Activated CD8-positive, alpha-beta memory T cell treated with anti-CD3 and anti-CD28 coated beads, Interleukin-2, amount 50 U/mL, for 4 hours (primary cell): ENCODE measurements at places on chromosomes 2 and 18.

DNA sequence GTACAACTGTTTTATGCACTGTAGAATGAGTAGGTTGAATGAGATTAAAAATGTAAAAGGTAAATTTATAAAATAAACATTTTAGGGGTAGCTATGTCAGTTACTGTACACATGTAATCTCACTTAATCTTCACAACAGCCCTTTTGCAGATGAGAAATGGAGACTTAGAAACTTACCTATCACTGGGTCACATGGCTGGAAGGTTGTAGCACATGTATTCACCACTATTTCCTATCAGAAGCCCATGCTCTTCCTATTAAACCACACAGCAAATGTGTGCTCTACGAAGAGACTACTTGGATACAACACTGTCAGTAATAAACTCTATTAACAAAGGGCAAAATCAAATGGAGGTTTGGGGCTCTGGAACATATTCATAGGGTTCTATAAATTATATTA lies 60.5 kb downstream of the VWC2L start:
- DNase-seq, result no peak

DNA sequence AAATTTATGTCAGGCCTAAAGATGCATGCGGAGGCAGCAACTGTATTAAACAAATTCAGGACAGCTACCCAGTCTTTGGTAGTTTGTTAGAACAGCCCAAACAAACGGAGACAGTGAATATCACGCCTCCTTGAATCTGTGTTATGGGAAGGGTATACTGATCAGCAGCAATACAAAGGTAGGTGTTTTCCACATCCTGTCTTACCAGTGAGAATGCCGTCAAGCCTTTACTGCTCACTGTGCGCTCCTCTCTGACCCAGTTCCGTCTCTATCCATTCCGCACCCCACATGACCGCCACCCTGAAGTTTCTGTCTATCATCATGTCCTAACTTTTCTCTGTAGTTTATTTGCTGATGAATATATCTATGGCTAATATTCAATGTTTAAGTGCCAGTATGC lies 473.3 kb downstream of the LPIN1 start:
- no peak for DNase-seq

DNA sequence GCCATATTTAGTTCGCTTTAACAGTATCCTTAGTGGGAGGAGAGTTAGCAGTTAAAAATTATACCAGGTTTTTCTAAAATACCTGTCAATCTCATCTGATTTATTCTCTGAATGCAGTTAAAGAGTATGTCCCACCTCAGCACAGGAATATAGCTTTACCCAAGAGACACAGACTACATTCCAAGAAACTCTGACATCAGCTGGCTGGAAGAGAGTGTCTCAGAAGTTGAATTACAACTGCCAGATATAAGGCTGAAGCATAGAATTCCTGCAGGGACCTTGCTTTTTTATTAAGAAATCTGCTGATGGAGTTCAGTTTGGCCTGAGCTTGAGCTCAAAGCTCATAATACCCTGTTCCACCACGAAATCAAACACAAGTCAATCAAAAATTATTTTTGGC lies 25.4 kb upstream of the CNTNAP5 start:
- no peak for DNase-seq

DNA sequence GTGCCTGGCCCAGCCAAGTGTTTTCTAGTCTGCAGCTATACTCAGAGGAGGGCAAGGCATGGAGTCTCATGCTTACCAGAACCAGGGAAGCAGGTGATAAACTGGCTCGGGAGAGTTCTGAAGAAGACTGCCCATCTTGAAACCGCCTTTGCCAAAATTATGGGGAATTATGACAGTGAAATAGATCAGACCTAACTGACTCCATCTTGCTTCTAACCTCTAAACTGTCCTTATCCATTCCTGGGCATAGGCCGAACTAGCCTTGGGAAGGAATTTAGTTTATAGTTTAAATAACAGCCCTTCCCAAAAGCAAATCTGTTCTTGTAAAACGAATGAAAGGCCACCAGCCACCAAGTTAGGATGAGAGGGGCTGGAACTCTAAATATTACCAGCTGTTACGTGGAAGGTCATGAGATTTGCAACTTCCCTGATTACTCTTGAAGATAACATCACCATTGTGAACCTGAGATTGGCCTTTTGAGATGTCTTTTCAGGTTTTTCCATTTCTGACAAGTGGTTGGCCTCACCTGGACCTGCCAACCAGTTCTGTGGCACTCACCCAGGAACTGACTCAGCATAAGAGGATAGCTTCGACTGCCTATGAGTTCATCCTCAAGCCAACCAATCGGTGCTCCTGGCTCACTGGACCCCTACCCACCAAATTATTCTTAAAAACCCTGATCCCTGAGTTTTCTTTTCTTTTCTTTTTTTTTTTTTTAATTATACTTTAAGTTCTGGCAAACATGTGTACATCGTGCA lies 23.4 kb downstream of the CHCHD5 start:
- DNase-seq, result no peak

DNA sequence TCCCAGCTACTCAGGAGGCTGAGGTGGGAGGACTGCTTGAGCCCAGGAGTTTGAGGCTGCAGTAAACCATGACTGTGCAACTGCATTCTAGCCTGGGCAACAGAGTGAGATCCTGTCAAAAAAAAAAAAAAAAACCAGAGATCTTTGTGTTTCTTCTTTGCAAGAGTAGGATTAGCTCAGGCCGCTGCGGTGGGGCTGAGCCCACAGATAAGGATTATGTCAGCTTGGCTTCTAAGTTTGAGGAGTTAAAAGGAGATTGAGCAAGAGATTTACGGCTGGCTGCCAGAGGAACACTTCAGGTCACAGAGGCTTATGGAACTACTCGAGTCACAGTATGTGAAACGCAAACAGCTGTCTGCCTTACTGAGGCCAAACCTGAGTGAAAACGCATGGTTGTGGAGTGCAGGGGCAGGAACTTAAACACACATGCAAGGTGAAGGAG lies 146.7 kb upstream of the L3MBTL4 start:
- no peak for DNase-seq

DNA sequence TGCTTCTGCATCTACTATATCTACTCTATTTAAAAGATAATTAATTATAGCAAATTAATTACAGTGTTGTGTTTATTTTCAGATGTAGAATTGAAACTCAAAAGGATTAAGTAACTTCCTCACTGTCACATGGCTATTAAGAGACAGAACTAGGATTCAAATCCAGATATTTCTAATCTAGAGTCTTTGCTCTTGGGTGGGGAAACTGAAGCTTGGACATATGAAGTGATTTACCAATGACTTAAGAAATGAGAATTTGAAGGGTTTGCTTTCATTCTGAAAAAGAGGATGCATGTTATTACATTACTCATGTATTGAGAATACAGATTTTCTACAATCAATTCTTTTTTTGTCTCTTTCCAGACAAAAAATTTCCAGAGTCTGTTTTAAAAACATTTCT lies 191.5 kb upstream of the SMAD7 start:
- DNase-seq, result no peak

DNA sequence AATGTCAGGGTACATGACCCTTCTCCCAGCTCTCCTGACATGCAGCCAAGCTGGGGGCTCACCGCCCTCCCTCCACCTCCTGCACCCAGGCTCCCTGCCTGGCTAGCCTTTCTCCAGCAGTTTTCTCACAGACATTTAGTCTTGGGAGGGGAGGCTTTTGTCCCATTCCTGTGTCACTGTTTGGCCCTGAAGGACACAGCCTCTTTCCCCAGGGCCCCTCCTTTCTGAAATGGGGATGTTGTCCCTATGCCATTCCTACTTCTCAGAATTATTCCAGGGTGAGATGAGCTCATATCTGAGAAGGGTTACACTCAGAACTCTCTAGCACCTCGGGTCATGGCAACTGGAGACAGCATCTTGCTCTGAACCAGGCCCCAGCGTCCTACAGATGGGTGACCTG lies 47.3 kb upstream of the MRPL33 start:
- DNase-seq, result no peak

GRCh38 chr18:30106356-30106755 lies 936.2 kb downstream of the DSC3 start:
- DNase-seq, result no peak

DNA sequence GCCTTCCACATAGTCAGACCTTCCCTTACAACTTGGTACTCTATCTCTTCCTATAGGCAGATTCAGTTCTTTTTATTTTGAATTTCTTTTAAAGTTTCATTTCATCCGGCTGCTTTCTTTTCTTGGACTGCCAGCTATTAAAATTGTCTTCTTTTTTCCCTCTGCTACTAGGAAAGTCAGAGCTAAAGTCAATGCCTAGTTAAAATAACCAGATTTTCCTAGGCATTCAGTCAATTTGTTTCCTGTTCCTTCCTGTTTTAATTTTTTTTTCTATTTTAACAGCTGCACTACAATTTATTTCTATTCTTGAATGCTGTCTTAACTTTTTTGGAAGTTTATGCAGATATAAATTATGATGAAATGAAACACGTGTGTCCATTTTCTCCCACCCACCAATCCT lies 84.8 kb downstream of the EVA1A start:
- no peak for DNase-seq

- no peak for DNase-seq
Observed at GRCh38 chr2:71004857-71005256, 10.2 kb upstream of the TEX261 start.

GRCh38 chr2:231715988-231716616 lies 7.8 kb downstream of the PTMA start:
- DNase-seq, result no peak

DNA sequence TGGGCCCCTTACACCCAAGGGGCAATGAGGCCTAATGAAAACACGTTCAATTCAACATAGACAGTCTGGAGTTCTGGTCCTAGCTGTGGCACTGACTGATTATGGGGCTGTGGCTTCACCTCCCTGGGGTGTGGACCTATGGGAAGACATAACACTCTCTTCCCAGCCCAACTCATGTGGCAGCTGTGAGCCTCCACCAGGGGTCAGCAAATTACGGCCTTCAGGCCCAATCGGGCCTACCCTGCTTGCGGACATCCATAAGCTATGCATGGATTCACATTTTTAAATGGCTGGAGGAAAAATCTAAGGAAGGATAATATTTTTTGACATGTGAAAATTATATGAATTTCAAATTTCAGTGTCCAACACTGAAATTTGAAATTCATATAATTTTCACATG lies 101.3 kb downstream of the LOXHD1 start:
- no peak for DNase-seq

DNA sequence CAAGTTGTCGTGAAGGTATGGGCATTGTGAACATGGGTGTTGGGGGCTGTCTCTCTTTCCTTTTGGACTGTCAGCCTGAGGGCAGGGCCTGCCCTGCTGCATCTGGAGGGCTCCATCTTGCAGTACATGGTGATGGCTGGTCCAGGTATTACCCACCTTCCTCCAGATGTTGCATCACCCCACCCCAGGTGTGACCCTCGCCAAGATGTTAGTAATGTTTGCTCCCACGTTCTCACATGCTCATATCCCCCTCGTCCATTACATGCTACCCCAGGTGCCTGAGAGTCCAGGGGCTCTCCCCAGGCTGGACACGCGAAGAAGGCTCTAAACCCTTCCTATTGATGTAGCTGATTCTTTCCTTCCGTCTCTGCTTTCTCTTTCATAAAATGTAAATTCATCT lies 13.9 kb downstream of the ZAP70 start:
- DNase-seq, result no peak

- DNase-seq, result no peak
Observed at GRCh38 chr2:156615836-156616322, 179.7 kb downstream of the GPD2 start.

DNA sequence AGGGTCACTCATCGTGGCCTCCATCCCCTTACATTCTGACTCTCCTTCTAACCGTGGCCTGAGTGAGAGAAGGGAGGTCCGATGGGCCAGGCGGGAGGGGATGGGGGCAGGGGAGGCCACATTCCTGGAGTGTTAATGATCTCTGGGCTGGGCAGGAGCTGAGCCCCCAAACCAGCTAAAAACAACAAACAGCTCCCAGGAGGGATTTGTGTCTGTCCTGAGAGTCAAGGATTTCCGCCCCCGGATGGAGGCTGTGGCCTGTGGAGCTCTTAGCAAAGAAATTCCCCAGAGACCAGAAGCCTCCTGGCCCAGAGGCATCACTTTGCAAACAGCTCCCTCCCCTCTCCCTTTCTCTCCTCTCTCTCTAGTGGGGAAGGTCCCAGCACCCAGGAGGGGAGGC lies 23.5 kb downstream of the EMX1 start:
- DNase-seq, result no peak

GRCh38 chr2:39506215-39506614 lies 69.1 kb upstream of the MAP4K3 start:
- no peak for DNase-seq

DNA sequence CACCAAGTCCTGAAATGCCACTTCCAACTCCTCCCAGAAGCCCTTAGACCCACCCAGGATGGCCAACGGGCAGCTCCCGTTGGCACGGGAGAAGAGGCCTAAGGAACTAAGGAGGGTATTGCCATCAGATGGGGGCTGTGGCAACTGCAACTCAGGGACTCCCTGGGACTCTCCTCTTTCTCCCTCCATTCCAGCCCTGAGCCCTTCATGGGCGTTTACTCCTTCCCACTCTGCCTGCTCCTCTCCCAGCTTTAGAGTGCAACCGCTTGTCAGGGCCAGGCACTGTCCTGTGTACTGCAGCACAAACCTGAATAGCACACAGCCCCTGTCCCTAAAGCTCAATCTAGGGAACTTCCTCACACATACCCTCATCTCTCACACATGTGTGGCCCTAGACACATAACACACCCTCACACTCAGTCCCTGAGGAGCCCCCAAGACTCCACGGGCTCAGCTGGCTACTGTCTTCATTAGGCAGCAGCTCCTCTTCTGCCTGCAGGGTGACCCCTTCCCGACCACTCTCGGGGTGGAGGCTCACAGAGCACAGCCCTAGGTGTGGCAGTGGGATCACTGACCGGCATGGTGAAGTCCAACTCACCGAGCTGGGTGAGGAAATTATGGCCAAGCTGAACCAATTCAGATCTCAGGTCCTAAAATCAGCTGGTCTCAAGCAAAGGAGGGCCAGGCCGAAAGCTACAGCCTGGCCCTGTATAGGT lies 316.3 kb downstream of the CELF4 start:
- DNase-seq, result no peak

- DNase-seq, result no peak
Observed at GRCh38 chr18:38843291-38843690, 1277.7 kb upstream of the CELF4 start.

DNA sequence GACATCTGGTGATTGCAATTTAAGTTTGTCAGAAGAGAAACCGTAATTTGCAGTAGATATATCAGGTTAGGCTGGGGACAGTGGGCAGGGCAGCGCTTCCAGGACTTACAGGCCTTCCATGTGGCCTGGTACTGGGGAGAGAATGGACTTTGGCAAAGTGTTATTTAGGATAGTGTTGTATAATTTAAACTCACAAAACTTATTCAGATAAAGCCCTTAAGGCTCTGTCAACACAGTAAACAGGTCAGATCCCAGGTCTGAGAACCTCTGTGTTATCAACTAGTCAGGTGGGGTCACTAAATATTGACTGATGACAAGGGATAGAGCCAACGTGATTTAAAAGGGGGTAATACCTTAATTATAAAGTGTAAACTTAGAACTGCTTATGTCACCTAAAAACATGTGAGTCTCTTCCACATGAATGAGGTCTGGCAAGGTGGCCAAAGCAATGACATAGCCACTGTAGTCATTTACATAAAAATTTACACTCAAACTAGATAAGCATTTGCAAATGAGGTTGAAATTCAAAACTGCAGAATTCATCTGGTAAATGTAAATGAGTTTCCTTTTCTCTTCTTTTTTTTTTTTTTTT lies 80.2 kb upstream of the DNMT3A start:
- DNase-seq, result no peak

GRCh38 chr2:29039718-29040480 lies 34.4 kb downstream of the PCARE start:
- DNase-seq, result no peak
